Natural killer cell treated with Interleukin-12 subunit alpha and Interleukin-12 subunit beta and Interleukin-15 and Interleukin-18, amount 100 ng/mL, for 72 hours (primary cell): ENCODE measurements at places on chromosomes 3 and 15. TPM values are rescaled to one million over a fixed set of nuclear protein-coding genes. Genes with fewer than 3 reads are reported as not detected.

DNA sequence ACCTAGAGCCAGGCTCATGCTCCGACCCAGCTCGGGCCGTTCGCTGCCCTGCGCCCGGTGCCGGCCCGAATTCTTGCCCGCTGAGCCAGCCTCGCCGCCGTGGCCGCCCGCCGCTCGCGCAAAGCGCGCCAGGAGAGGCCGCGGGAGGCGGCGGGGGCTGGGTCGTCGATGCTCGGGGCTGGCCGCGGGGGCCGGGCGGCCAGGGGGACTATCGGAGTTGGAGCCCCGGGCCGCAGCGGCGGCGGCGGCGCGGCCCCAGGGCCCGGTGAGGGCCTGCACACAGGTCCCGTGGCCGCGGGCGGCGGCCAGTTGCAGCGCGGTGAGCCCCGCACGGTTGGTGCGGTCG lies 1.1 kb downstream of the ANKRD63 start:
- H3K27me3 ChIP-seq, result peaks cover 14% of the 10 kb centered on the region
- no peak for DNase-seq
- H3K4me3 ChIP-seq, result no peak overlapping the region
- peaks cover 5% of the 10 kb centered on the region for H3K4me1 ChIP-seq
- no peak overlapping the region for H3K27ac ChIP-seq
- H3K36me3 ChIP-seq, result no peaks in the 10 kb centered on the region

GRCh38 chr3:134345202-134345601 lies 29.0 kb downstream of the AMOTL2 start:
- peaks cover 6% of the 10 kb centered on the region for H3K36me3 ChIP-seq
- H3K27ac ChIP-seq, result no peak overlapping the region
- H3K4me3 ChIP-seq, result no peak overlapping the region
- H3K4me1 ChIP-seq, result no peaks in the 10 kb centered on the region

HYAL3 gene
- total RNA-seq, result 5.5 TPM

STXBP5L gene
- not detected for total RNA-seq

GOLGA6L7 gene
- total RNA-seq, result not detected

ARGFX gene
- not detected for total RNA-seq
